ENCODE measurements at places on chromosomes 5 and 9. TPM values are rescaled to one million over a fixed set of nuclear protein-coding genes. Genes with fewer than 3 reads are reported as not detected.

The IFNE gene
- not detected for total RNA-seq

The CTNND2 gene
- total RNA-seq, result not detected

The FOXD4L3 gene
- not detected for total RNA-seq

The FGF10 gene
- not detected for total RNA-seq

The PCDHB8 gene
- not detected for total RNA-seq

The SLC6A19 gene
- not detected for total RNA-seq

The C5orf58 gene
- total RNA-seq, result not detected

DNA sequence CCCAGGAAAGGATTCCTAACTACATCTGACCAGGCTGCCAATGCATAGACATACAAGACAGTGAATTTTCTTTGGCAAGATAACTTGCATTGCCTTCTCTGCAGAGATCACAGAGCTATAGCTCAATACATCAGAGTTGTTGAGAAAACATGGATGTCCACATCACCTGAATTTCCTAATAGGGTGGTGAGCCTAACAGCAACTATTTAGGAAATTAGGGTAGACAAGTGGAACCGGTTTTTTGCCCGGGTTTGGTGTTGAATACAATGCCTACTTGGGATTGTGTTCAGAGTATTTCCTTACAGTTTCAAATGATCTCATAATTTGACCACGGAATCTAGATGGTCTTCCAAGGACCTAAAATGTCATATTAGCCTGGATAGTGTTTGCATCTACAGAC is 262.7 kb downstream of the KIF4B start:
- no peak overlapping the region for H3K27ac ChIP-seq
- peaks cover 2% of the 10 kb centered on the region for H3K27me3 ChIP-seq
- H3K4me1 ChIP-seq, result no peaks in the 10 kb centered on the region
- no peak overlapping the region for H3K4me3 ChIP-seq
- H3K36me3 ChIP-seq, result no peaks in the 10 kb centered on the region
- DNase-seq, result no peak

GRCh38 chr5:177372034-177372896 is 12.0 kb upstream of the SLC34A1 start:
- H3K27me3 ChIP-seq, result no peaks in the 10 kb centered on the region
- peaks cover 43% of the 10 kb centered on the region for H3K4me1 ChIP-seq
- DNase-seq, result peak; percentile 73
- peak overlapping the region; percentile 85 for H3K27ac ChIP-seq
- H3K4me3 ChIP-seq, result peak overlapping the region; percentile 43

DNA sequence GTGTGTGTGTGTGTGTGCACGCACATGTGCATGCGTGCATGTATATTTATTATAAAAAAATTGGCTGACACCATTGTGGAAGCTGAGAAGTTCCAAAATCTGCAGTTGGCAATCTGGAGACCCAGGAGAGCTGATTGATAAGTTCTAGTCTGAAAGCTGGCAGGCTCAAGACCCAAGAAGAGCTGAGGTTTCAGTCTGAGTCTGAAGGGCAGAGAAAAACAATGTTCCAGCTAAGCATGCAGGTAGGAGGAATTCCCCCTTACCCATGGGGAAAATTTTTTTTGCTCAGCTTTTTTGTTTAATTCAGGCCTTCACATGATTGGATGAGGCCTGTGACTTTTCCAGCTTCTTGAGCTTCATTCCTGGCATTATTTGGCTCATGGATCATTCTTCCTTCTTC is 31.2 kb upstream of the ACTBL2 start:
- no peak for DNase-seq
- H3K27me3 ChIP-seq, result peaks cover 12% of the 10 kb centered on the region
- no peaks in the 10 kb centered on the region for H3K36me3 ChIP-seq

DNA sequence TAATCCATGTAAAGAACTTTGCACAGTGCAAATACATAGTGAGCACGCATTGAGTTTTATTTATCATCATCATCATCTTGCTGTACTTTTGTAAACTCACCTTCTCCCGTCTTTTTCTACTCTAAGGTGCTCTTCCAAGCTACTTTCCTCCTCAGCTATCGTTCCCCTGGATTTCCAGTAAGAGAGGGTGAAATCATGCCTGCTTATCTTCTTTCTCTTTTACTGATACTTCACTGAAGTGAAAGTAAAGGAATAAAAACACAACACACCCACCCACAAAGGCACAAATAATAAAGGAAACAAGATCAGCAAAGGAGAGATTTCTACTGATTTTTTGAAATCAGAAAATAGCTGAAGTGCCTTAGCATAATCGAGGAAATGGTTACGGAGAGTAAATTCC is 509.9 kb downstream of the RAB3C start:
- peak overlapping the region; percentile 63 for H3K4me3 ChIP-seq
- peaks cover 9% of the 10 kb centered on the region for H3K27me3 ChIP-seq
- peaks cover 40% of the 10 kb centered on the region for H3K4me1 ChIP-seq
- H3K36me3 ChIP-seq, result peaks cover 10% of the 10 kb centered on the region

- no peak for DNase-seq
- no peak overlapping the region for H3K27ac ChIP-seq
- no peaks in the 10 kb centered on the region for H3K36me3 ChIP-seq
- no peak overlapping the region for H3K4me3 ChIP-seq
These were observed 475.9 kb downstream of the GABRG2 start for GRCh38 chr5:162543437-162543836.

DNA sequence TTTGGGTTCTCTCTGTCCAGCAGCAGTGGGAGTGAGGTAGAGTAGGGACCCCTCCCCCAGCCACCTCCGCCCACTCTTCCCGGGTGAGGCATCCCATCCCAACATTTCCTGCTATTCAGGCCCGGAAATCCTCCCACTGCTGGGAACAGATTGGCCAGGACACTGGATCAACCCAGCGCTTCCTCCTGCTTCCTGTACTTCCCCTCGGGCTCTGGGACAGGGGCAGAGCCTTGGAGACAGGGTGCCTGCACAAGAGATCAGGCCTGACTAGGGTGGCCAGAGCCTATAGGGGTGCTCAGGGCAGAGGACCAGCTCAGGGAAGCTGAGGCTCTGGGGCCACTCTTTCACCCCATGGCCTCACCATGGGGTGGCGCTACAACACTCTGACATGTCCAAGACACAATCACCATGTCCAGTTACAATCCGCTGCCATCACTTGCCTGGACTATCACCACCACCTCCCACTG is 14.5 kb downstream of the SH2D3C start:
- no peak overlapping the region for H3K4me3 ChIP-seq
- H3K27me3 ChIP-seq, result no peaks in the 10 kb centered on the region

- no peak overlapping the region for H3K4me3 ChIP-seq
- H3K27ac ChIP-seq, result no peak overlapping the region
- peaks cover 4% of the 10 kb centered on the region for H3K4me1 ChIP-seq
- peaks cover 49% of the 10 kb centered on the region for H3K27me3 ChIP-seq
These were observed 3.3 kb upstream of the IRX1 start for GRCh38 chr5:3592298-3592697.

DNA sequence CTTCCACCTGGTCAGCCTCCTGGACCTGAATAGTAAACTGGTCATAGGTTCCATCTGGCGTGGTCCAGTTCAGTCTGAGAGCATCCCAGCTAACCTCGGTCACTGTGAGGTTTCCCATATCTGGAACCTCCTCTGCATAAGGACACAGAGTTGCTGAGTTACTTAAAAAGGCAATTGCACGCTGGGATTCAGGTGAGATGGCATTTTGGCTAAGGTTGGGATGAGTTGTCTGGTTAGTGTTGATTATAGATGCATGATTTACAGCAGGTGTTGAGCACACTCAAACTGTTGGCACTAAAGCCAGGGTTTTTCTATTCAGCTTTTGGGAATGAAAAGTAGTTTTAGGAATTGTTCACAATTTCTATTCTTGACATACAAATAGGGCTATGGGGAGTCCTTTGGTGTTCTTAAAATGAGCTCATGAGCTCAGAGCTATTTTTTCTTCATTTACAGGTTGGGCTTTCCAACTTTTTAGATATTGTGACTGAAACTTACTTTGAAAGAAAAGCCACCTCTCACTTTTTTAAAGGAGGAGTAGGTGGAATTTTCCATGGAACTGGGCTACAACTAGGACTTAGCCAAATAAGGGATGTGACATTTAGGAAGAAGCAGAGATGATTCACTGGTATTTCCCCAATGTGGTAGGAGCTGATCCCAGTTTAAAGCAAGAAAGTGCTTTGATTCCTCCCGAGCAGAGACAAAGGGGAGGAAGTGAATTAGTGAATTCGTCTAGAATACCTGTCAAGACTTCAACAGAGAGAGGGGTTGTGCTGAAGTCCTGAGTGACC is 54.7 kb downstream of the TNC start:
- peaks cover 7% of the 10 kb centered on the region for H3K4me1 ChIP-seq
- no peaks in the 10 kb centered on the region for H3K36me3 ChIP-seq
- no peak overlapping the region for H3K4me3 ChIP-seq

GRCh38 chr5:27158775-27159174 is 120.4 kb upstream of the CDH9 start:
- H3K27me3 ChIP-seq, result no peaks in the 10 kb centered on the region
- no peak overlapping the region for H3K27ac ChIP-seq
- no peaks in the 10 kb centered on the region for H3K36me3 ChIP-seq
- no peaks in the 10 kb centered on the region for H3K4me1 ChIP-seq

- peaks cover 21% of the 10 kb centered on the region for H3K36me3 ChIP-seq
- H3K4me1 ChIP-seq, result peaks cover 57% of the 10 kb centered on the region
- no peaks in the 10 kb centered on the region for H3K27me3 ChIP-seq
- peak; percentile 70 for DNase-seq
These were observed 102.9 kb downstream of the RAPGEF6 start for GRCh38 chr5:131532031-131532640.

DNA sequence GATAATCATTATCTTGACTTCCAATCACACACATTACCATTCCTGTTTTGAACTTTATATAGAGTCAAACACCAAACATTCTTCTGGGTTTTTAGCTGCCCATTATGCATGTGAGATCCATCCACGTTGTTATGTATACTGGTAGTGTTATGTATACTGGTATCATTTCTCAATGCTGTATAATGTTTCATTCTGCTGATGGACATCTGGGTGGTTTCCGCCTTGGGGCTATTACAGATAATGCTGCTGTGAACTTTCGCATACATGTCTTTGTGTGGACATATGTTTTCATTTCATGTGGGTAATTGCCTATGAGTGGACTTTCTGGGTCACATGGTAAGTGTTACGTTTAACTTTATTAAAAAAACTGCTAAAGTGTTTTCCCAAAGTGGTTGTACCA is 217.8 kb upstream of the EFNA5 start:
- H3K27me3 ChIP-seq, result no peaks in the 10 kb centered on the region
- no peak for DNase-seq
- H3K36me3 ChIP-seq, result no peaks in the 10 kb centered on the region
- H3K27ac ChIP-seq, result no peak overlapping the region

- H3K4me3 ChIP-seq, result no peak overlapping the region
- H3K27me3 ChIP-seq, result no peaks in the 10 kb centered on the region
- DNase-seq, result no peak
- no peaks in the 10 kb centered on the region for H3K4me1 ChIP-seq
These were observed 87.0 kb upstream of the ZNF462 start for GRCh38 chr9:106775960-106776359.

- no peak for DNase-seq
- no peaks in the 10 kb centered on the region for H3K36me3 ChIP-seq
- H3K27me3 ChIP-seq, result peaks cover 6% of the 10 kb centered on the region
- H3K4me3 ChIP-seq, result no peak overlapping the region
- H3K27ac ChIP-seq, result no peak overlapping the region
- peaks cover 5% of the 10 kb centered on the region for H3K4me1 ChIP-seq
These were observed 132.7 kb downstream of the PDE4D start for GRCh38 chr5:59760785-59761348.

GRCh38 chr5:127367029-127367428 is 76.4 kb downstream of the MEGF10 start:
- H3K4me3 ChIP-seq, result no peak overlapping the region
- DNase-seq, result no peak
- no peaks in the 10 kb centered on the region for H3K4me1 ChIP-seq
- H3K36me3 ChIP-seq, result no peaks in the 10 kb centered on the region

DNA sequence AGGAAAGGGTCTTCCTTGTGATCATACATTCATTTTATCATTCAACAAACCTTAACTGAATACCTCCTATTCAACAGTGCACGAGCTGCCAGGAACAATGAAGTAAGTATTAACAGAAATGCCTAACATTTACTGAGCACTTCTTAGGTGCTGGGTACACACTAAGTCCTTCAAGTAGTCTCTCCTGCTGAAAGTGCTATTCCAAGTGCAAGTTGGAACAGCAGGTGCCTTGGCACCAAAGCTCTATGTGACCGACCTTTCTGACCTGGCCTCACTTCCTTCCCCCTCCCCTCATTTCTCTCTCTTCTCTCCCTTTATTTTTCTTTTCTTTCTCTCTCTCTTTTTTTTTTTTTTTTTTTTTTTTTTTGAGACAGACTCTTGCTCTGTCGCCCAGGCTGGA is 94.5 kb downstream of the GRIA1 start:
- H3K4me3 ChIP-seq, result no peak overlapping the region
- no peaks in the 10 kb centered on the region for H3K36me3 ChIP-seq
- H3K27ac ChIP-seq, result no peak overlapping the region
- H3K4me1 ChIP-seq, result no peaks in the 10 kb centered on the region

DNA sequence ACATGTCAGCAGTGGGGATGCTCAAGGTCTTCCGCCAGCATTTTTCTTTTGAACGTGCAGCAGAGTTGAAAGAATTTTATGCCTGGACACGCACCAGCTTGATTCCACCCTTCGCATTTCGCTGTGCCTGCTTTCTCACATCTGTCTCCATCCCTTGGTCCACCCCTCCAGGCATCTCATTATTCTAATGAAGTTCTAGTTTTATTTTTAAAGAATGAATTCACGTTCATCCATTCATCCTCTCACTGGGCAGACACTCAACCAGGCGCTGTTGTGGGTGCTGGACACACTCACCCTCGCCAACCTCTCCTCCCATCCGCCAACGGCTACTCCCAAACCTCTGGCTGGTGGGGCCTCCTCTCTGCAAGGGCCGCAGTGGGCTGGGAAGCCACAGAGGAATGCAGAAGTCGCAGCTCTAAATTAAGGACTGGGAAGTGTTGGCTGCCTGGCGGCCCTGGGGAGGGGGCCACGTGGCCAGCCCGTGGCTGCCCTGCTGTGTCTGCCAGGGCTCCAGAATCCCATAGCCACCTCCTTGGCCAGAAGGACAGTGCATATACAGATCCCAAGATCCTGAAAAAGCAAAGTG is 6.7 kb downstream of the SUSD3 start:
- H3K4me3 ChIP-seq, result peak overlapping the region; percentile 86
- H3K36me3 ChIP-seq, result peaks cover 49% of the 10 kb centered on the region
- H3K27me3 ChIP-seq, result no peaks in the 10 kb centered on the region

- no peak for DNase-seq
- H3K4me1 ChIP-seq, result no peaks in the 10 kb centered on the region
- no peak overlapping the region for H3K4me3 ChIP-seq
- H3K27ac ChIP-seq, result no peak overlapping the region
These were observed 137.9 kb downstream of the BNC2 start for GRCh38 chr9:16732546-16732945.

DNA sequence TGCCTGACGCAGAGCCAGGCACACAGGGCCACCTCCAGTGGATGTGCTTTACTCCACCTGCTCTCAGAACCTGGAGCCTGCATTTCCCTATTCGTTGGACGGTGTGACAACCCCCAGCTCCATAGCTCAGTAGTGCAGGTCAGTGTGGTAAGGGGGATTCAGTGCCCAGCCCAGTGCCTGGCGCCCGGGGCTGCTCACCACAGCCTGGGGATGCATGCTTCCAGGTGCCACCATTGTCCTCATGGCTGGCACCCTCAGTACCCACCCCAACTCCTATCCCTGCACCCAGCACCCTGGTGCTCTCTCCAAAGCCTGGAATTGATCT is 32.8 kb upstream of the ADAMTS2 start:
- H3K4me3 ChIP-seq, result no peak overlapping the region
- H3K27me3 ChIP-seq, result no peaks in the 10 kb centered on the region
- no peak overlapping the region for H3K27ac ChIP-seq
- H3K36me3 ChIP-seq, result no peaks in the 10 kb centered on the region

Data from activated CD4-positive, alpha-beta T cell treated with anti-CD3 and anti-CD28 coated beads, Interleukin-2, amount 10 ng/mL, durations not matched to agents 24 days and 14 days (primary cell).